Ureter (tissue), 1 donor: ENCODE measurements at places on chromosomes 3 and 15.

- no peak for DNase-seq
These were observed 310.6 kb downstream of the PDCD6IP start for GRCh38 chr3:34109021-34109420.

GRCh38 chr15:37032091-37032775 lies 68.1 kb downstream of the MEIS2 start:
- DNase-seq: no peak

- no peak for DNase-seq
These were observed 171.8 kb upstream of the CDIN1 start for GRCh38 chr15:36407647-36408046.

DNA sequence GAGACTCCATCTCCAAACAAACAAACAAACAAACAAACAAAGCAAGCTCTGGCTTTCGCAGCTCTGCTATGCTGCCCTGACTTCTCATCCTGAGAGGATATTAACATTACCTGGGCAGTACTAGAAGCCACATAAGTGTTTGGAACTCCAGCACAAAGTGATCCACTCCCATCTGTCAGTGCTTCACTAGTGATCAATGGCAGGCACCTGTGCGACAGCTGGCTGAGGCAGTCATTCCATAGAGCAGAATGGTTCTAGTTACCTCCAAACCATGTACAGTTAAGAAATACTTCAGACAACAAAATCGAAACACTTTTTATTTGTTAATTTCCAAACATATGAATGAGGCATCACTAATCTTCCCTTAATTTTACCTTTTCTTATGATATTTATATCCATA lies 2.8 kb upstream of the MB21D2 start:
- DNase-seq: no peak

- no peak for DNase-seq
These were observed 81.2 kb downstream of the EFL1 start for GRCh38 chr15:82181371-82181770.

GRCh38 chr3:50806806-50807205 lies 132.1 kb downstream of the DOCK3 start:
- DNase-seq: no peak

DNA sequence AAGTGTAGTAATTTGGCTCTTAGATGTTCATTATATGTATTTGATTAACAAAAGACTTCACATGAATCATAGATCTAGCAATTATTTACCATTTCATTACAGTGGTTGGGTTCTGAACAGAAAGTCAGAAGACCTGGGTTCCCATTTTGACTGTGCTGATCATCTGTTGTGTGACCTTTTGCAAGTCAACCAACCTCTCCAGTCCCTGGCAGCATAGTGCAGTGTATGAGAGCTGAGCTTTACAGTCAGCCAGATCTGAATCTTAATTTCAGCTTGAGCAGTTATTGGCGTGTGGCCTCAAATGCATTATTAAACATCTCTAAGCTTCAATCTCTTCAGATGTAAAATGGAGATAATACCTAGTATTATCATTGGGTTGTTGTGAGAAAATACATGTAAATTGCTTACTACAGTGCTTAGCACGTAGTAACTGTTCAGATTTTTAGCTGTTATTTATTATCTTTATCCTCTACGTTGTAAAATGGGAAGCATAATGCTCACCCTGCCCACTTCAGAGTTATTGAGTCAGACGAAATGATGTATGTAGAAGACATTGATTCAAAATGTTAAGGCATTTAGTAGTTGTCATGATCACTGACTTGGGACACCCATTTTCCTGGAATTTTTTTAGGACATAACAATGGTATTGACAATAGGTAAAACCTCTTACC lies 104.0 kb downstream of the KLHL25 start:
- no peak for DNase-seq

- DNase-seq: peak; percentile 15
These were observed 279.1 kb downstream of the FAM43A start for GRCh38 chr3:194964809-194965208.

DNA sequence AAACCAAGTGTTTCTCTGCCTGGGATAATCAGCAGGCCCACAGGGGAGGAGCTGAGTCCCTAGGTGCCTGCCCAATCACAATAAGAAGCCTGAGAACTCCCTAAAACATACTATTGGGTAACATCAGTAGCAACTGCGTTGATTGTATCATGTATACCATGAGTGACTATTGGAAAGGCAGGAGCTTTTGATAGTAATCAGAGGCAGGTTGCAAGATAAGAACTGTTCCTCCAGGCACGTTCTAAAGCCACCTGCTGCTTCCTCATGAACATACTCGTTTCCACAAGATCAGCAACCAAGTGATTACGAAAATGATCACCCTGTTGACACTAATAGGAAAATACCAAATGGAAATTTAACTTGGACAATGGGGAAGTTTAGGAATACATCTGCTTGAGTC lies 6.7 kb downstream of the MYLK start:
- no peak for DNase-seq

DNA sequence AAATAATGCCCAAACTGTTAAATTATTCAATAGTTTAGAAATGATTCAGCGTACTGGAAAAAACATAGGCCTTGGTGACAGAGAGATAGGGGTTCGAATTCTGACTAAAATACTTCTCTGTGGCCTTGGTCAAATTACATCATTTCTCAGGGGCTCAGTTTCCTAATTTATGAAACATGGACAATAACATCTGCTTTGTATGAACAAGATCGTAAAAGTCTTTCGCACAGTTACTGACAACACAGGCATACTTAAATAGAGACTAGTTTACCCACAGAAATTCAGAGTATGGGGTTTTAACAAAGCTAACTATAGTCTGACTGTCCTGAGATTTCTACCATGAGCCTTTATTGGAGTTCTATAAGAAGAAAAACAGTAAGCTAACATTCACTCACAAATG lies 440.4 kb downstream of the FHIT start:
- no peak for DNase-seq

- DNase-seq: no peak
These were observed 14.6 kb upstream of the FANCD2 start for GRCh38 chr3:10011631-10012030.

DNA sequence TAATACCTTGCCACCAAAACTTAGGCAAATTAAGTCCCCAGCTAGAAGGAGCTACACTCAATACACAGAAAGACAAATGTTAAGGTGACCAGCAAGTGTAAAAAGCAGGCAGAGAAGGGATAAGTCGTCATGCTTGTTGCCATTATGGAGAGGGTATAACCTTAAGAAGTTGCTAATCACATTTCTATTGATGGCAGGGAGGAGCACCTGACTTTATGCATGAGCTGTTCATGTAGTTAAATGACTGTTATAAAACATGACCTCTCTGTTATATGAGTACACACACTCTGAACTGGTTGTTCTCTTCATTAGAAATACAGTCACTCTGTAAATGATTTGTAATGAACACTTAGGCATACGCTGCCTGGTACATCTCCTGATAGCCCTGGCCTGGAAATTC lies 6.6 kb upstream of the CCNL1 start:
- DNase-seq: no peak

- no peak for DNase-seq
These were observed 43.4 kb downstream of the NR2C2 start for GRCh38 chr3:14990780-14991148.

GRCh38 chr3:64411101-64411500 lies 185.8 kb upstream of the PRICKLE2 start:
- no peak for DNase-seq

- DNase-seq: no peak
These were observed 9.4 kb upstream of the GNAT1 start for GRCh38 chr3:50181985-50182384.

DNA sequence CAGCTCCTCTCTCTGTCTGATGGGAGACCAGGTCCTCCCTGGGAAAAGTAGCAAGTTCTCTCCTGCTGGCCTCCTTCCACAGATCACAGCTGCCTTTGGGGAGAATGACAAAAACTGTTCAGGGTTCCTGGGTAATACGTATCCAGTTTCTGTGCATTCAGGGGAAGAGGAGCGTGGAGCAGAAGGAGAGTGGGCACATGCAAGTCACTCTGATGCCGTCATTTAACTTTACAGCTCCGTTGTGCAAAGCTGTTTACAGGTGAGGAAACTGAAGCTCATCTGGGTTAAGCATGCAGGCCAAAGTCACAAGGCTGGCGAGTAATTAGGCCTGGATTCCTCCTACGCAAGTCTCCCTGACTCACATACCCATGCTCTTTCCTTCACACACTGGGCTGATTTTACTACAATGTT lies 7.5 kb upstream of the TM4SF1 start:
- no peak for DNase-seq

DNA sequence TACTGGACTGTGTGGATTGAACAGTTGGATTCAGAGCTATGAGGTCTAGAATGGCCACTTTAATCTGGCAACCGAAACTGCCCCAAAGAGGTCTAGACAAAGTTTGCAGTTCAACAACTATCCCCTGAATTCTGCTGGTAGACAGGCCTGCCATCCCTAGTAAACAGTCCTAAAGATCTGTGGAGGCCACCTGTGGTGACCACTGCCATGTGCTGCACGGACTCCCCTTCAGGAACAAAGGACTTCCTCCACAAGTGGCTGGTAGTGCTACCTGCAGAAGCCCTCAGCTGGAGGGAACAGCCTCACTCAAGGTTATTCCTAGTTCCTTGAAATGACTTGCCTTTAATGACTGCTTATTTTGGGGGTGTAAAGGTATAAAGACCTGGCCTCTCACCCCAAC lies 6.1 kb downstream of the TNFAIP8L3 start:
- DNase-seq: no peak

- DNase-seq: no peak
These were observed 8.9 kb downstream of the NSUN3 start for GRCh38 chr3:94071713-94072284.

DNA sequence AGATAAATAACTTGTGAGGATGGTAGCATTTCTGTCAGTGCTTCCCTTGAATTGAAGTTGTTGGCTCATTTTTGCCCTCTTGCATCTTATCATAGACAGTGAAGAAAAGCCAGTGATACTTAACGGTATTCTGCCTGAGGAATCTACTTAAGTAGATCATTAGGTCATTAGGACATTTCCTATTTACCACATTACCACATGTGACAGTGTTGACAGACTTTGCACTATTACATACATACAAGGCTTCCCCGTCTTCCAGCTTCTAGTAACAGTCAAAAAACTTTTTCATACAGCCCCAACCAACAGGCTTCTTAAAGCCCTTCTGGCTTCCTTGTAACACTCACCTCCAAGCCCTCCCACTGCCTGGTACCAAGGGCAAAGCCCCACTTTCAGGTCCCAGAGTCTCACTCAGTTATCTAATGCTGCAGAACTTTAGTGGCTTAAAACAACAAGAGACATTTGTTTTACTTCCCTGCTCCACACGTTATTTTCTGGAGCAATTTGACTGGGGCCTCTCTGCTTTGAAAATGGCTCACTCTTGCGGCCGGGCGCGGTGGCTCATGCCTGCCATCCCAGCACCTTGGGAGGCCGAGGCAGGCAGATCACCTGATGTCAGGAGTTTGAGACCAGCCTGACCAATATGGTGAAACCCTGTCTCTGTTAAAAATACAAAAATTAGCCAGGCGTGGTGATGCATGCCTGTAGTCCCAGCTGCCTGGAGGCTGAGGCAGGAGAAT lies 40.0 kb downstream of the ASB7 start:
- no peak for DNase-seq

GRCh38 chr3:28743831-28744230 lies 395.2 kb upstream of the AZI2 start:
- DNase-seq: no peak

- no peak for DNase-seq
These were observed 20.1 kb upstream of the PPIB start for GRCh38 chr15:64182859-64183370.

DNA sequence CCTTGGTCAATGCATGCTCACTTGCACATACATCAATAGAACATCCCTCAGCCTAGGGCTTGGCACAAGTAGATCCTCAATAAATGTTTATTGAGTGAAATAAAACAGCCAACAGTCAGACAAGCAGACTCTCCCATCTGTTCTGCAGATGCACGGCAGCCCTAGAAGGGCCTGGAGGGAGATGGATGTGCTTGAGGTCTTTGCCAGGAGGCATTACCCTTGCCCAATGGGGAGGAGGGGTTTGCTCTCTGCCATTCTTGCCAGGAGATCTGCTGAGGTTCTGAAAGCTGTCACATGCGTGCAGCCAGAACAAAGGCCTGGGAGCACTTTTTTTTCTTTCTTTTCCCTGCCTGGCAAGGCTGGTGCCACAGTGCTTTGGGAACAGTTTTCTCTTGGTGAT lies 349.3 kb upstream of the THRB start:
- DNase-seq: no peak

- DNase-seq: no peak
These were observed 102.3 kb upstream of the NR2E3 start for GRCh38 chr15:71708051-71708429.

GRCh38 chr3:194133661-194134230 lies 2.2 kb upstream of the HES1 start:
- DNase-seq: peak; percentile 58

DNA sequence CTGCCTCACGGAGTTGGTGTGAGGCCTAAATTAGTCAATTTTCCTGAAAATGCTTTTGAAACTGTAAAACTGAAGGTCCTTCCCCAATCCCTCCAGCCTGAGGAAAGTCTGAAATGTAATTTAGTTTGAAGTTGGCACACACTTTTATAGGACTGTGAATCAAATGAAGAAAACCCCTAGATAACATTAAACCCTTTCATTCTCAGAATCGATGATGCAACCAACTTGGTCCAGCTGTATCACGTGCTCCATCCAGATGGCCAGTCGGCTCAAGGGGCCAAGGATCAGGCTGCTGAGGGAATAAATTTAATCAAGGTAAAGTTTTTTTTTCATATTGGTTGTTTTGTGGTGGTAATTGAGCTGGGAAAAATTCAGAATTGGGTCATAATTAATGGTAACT lies 11.7 kb downstream of the MRPS22 start:
- no peak for DNase-seq

DNA sequence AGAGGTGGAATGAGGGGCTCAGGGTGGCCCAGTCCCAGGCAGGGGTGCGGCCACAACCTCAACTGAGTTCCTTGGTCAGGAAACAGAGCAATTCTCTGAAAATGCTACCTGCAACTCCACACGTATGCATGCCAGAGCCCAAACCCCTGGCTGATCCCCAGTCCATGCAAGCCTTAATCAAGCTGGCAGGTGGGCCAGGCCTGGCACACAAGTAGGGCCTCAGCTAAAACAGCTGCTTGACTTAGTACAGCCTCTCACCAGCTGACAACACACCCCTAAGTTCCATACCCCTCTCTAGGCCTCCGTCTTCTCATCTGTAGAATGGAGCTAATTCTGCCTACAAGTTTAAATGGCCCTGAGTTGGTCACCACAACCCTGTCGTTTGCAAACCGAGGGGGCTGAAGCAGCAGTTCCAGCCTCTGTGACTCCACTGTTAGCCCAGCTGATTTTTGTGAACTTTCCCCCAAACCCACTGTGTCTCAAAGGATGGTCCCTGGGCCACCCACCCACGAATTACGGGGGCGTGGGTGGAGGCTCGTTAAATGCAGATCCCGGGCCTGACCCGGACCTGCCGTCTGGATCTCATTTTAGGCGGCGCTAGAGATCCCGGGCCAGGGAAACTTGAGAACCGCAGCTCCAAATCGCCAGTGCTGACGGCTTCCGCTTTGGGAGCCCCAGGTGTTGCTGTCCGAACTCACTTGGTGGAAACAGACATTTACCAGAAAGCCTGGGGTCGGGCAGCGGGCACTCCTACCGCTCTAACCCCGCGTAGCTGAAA lies 927 bp downstream of the CHDH start:
- peak; percentile 58 for DNase-seq

- DNase-seq: no peak
These were observed 319.6 kb downstream of the AGBL1 start for GRCh38 chr15:86399041-86399954.
